ENCODE measurements at places on chromosomes 6 and 20.

DNA sequence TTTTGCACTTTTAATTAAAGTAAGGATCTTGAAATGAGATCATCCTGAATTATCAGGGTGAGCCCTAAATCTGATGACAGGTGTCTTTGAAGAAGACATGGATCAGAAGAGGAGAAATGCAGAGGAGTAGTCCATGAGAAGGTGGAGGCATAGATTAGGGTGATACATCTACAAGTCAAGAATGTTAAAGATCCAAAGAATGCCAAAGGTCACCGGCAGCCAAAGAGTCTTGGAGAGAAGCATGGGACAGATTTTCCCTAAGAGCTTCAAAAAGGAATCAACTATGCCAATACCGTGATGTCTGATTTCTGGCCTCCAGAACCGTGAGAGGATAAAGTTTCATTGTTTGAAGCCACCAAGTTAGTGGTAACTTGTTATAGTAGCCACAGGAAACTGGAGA lies 59.0 kb upstream of the THEMIS start:
- no peak for DNase-seq

DNA sequence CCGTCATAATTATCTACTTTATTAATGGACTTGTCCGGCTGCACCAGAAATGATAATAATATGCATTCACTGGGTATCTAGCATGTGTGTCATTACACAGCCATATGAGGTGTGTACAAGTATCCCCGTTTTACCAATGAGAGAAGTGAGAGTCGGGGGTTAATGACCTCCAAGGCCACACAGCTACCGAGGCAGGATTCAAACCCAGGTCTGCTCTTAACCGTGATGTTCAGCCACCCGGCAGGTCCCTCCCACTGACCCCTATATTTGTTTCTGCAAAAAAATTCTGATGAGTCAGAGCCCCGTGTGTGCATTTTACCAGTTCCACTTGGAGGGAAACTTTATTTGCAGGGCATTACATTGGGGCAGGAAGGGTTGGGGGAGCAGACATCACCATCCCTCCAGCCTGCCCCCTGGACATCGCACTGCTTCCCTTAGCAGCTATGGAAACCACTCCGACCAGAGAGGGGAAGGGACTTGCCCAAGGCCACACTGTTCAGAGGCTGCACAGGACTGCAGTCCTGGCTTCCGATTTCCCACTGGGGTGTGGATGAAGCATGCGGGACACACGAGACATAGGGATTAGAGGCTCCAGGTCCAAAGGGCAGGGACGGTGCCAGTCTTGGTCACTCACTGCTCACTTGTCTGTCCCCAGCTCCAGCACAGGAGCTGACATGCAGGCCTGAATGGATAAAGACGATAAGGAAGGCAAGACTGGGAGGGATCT lies 10.1 kb upstream of the SRC start:
- DNase-seq = no peak

GRCh38 chr20:49384437-49385434 lies 97.7 kb downstream of the KCNB1 start:
- DNase-seq = peak; percentile 78

DNA sequence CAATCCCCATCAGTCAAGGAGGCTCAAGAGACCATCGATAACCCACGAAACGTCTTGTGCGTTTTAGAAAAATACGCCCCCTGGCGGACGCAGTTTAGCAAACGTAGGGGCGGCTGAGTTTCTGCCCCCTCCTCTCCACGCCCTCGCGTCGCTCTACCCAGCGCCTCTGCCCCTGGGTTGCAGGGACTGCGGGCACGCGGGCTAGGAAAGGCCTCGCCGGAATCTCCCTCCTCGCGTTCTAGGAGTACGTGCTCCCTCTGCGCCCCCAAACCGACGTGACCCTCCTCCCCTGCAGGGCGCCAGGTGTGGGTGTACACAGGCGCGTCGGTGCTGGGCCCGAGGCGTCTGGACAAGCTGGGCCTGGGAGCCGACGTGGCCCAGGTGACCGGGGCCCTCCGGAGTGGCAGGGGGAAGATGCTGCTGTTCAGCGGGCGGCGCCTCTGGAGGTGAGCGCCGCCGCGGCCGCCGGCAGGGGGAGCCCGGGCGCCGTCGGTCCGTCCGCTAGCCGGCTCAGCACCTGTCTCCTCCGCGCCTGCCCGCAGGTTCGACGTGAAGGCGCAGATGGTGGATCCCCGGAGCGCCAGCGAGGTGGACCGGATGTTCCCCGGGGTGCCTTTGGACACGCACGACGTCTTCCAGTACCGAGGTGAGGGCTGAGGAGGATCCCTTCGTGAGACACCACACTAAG lies 5.3 kb downstream of the MMP9 start:
- peak; percentile 53 for DNase-seq

- no peak for DNase-seq
Observed at GRCh38 chr20:9510911-9511310, 3.5 kb upstream of the LAMP5 start.

DNA sequence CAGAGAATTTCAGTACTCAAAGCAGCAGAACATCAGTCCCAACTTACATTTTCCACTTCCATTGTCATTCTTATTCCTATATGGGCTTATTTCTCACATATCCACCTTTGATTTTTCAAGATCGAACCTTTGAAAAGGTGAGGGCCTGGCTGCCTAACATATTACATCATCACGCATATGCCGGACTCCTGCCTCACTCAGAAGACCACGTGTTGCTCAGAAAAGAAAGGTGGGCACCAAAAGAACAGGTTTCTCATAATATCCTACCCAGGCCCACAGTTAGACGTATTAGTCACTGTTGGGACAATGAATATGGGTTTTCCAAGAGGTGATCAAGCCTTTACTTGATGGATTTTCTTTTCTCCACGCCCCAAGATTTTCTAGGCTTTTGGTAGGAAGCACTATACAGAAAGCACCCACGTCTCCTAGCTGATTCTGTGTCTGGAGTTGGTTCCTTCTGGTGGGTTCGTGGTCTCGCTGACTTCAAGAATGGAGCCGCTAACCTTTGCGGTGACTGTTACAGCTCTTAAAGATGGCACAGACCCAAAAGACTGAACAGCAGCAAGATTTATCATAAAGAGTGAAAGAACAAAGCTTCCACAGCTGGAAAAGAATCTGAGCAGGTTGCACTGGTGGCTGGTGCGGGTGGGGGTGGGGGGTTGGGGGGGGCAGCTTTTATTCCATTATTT lies 168.9 kb downstream of the ATXN1 start:
- no peak for DNase-seq

- peak; percentile 64 for DNase-seq
Observed at GRCh38 chr6:161618831-161619454, 345.1 kb upstream of the AGPAT4 start.

DNA sequence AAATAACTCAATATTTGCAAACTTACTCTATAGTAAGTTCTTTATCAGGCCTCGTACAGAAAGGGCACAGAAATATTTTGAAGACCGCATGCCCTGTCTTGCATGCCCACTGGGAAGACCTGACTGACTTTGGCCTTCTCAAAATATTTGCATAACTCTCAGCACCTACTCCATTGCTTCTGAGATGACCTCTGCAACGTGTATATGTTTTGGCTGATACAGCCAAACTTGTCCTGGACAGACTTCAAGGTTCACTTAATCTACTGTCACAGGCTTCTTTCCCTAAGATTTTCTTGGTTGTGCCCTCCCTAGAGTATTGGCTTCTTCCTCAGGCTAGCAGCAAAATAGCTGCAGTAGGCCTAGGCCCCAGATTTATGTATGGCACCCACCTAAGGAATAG lies 21.5 kb upstream of the SERINC3 start:
- DNase-seq = no peak

GRCh38 chr6:159890792-159891191 lies at the start of gene MAS1:
MAS1 (plus strand) TSS chr6:159890988; CDS start chr6:159906956, 15,968 bp downstream.
- DNase-seq = no peak

GRCh38 chr6:7960848-7961247 lies 50.3 kb upstream of the TXNDC5 start:
- no peak for DNase-seq

DNA sequence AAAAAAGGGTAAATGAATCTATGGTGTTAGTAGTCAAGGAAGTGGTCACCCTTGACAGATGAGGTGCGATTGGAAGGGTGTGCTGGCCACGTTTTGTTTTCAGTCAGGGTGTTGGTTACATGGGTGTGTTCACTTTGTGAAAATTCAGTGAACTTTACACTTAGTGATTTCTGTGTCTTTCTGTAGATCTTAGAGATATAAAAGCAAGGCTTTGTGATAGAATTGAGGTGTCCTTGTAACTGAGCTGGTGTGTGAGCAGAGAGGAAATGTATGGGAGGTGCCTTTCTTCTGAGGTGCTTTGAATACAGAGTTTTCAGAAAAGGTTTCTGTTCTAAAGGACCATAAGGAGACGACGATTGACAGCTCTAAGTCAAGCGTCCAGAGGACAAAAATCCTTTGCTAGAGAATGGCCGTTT lies 90.5 kb downstream of the SAMD3 start:
- no peak for DNase-seq

GRCh38 chr6:11595903-11596302 lies 58.4 kb downstream of the TMEM170B start:
- DNase-seq = no peak

DNA sequence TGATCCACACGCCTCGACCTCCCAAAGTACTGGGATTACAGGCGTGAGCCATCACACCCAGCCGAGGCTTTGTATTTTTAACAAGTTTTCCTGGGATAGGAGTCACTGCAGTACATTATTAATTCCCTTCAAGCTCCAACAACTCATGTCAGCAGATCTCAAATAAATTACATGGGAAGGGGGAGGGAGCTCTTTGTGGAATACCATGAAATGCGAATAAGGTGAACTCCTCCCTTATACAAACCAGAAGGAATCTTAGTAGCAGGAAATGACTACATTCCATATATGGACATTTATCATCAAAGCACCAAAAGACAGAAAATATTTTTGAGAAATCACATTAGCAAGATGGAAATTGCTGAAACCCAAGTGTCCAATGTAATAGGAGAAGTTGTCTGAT lies 2.9 kb downstream of the GSS start:
- no peak for DNase-seq

GRCh38 chr6:131954059-131954774 lies 3.0 kb upstream of the CCN2 start:
- DNase-seq = no peak

- DNase-seq = no peak
Observed at GRCh38 chr20:59574308-59574707, 30.0 kb upstream of the PHACTR3 start.

- peak; percentile 84 for DNase-seq
Observed at GRCh38 chr6:82246802-82247504, 591 bp downstream of the IBTK start.

DNA sequence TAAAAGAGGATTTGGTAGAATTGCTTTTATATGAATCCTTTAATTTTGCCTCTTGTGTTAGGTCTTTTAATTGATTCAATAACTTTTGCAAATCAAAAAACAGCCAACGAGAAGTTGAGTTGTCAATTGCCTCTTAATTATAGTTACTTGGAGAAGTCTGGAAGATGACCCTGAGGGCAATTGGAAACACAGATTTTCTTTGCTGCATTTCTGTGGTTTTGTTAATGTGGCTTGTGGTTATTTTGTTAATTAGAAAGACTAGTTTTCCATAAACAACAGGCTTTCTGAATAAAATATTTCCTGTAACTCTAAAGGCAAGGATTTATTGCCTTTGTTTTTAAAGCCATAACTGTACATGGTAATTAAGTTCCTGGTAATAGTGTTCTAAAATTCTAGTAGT lies 513.0 kb downstream of the EPHA7 start:
- DNase-seq = no peak

DNA sequence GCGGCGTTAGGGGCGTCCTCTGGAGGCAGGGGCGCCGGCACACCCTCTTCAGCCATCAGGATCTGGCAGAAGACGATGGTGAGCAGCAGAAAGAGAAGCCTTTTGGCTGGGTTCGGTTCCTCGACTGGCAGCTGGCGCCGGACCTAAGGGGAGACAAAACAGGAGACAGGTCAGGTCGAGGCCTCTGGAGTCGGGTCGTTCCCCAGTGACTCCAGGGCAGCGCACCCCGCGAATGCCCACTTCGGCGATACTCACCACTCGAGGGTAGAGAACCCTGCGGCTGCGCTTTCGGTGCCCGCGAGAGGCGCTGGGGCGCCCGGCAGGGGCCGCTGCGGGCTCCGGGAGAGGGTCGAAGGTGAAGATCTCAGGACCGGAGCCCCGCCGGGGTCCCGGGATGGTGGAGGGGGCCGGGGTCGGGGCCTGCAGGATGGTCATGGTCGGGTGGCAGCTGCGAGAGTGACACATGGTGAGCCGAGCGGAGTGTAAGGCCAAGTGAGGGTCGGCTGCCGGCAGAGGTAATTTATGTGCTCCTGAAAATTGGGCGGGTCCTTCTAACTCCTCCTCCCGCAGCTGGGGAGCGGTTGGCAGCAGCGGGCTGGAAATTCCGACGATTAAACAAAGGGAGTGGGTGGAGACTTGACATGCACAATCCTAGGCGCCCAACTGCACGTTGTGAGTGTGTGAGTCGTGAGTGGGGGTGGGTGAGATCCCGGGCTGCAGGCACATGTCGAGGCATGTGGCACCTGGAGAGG lies at the start of gene IER3:
TSS of gene IER3 (minus strand) at position 494 of the 752 bp plus-strand sequence. CDS start at position 465, 29 bp downstream.
- DNase-seq = peak; percentile 91

DNA sequence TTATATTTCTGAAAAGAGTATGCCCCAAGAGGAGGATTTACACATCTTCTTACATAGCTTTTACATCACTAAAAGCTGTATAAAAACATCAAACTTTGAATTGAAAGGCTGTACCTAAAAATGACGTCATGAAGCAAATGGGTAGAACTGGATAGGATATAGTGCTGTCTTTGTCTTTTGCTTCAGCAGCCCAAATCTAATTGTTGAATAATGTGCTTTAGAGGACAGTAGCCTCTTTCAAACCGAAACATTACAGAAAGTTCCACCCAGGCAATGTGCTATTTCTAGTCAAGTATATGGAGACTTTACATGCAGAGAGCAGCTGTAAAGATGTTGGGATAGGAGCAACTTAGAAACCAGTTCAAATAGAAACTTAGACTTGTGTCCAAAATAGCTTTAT lies 51.9 kb downstream of the ADGRG6 start:
- peak; percentile 30 for DNase-seq

DNA sequence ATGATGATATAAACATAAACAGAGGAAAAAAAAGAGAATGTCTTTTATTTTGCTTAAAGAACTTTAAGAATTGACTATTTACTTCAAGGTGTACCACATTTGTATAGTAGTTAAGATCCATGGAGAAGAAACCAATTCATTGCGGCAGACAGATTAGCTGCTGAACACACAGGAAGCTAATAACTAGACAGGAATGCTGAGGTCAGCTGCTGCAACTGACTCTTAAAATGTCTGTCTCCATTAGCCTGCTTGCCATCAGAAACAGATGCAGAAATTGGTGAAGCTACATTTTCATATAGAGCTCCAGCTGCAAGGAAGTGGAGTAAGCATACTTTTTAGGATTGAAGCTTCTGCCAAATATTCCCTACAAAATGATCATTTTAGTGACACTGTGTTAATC lies 939.5 kb downstream of the EPHA7 start:
- peak; percentile 17 for DNase-seq

GRCh38 chr6:163355426-163355991 lies 59.0 kb upstream of the QKI start:
- peak; percentile 44 for DNase-seq

All from tongue (tissue), 3 donors.